Mesenchymal stem cell (in vitro differentiated cells and primary cell): ENCODE measurements at places on chromosomes 4 and X.

DNA sequence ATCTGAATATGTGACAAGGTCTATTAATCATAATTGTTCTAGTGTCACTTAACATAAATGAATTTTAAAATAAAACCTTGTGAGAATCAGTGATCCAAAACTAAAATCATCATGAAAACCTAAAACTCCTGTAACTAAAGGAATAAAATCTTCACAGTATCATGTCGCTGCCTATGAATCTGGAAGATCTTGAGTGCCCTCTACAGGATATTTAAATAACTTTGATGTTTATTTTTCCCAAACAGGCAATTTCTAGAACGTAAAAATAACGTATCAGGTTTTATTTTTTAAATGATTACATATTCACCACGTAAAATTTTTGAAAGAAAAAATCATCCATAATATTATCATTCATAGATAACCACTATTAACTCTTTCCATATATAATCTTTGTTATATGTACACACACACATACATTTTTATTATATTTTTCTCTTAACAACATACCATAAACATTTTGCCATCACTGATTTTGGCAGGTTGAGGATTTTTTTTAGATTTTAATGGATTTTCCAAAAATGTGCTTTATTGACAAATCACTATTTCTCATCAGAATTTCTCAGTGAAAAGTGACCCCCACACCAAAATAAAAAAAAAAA, 79.6 kb downstream of the COMMD8 start:
- H3K4me1 ChIP-seq = no peaks in the 10 kb centered on the region
- H3K36me3 ChIP-seq = no peaks in the 10 kb centered on the region
- no peak overlapping the region for H3K27ac ChIP-seq
- DNase-seq = peak; percentile 61

- H3K4me1 ChIP-seq = no peaks in the 10 kb centered on the region
- no peak overlapping the region for H3K27ac ChIP-seq
- DNase-seq = no peak
- H3K4me3 ChIP-seq = no peak overlapping the region
Measured at GRCh38 chrX:106331606-106332005, 163.5 kb downstream of the PWWP3B start.

- H3K27ac ChIP-seq = no peak overlapping the region
- H3K4me3 ChIP-seq = no peak overlapping the region
- no peak for DNase-seq
- H3K27me3 ChIP-seq = no peaks in the 10 kb centered on the region
- no peaks in the 10 kb centered on the region for H3K4me1 ChIP-seq
Measured at GRCh38 chrX:83934220-83934619, 73.3 kb downstream of the CYLC1 start.

DNA sequence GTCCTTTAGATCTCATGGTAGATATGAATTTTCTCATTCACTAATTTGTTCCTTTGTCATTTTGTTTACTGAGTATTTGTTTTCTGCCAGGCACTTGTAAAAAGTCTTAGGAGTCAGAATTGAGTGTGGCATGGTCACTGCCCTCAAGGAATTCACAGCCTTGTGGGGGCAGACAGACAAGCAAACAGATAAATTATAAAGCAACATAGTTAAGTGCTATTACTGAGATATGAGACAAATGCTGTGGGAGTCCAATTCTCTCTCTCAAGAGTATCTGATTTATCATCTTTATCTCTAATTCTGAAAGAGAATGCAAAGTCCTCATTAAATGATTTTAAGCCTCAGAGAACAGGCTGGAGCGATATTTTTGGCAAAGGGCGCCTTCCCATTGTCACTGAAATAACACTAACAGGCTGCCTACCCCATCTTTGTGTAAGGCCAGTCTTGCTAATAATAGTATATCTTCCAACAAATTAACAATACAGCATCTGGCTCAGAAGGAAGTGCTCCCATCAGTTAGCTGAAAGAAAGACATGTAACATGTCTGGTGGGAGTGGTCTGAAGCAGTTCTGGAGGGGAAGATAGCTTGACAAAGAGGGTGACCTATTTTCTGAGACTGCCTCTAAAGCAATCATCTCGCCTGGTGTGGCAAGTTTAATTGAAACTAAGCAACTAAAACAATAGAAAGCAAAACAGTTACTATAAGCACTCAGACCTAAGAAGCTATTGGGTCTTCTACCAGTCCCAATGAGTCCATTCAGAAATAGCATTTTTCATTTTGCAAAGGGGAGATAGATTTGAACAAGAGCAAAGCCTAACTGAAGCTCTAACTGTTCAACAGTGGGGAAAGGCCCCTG, 61.5 kb upstream of the AMOT start:
- H3K4me1 ChIP-seq = no peaks in the 10 kb centered on the region
- no peaks in the 10 kb centered on the region for H3K36me3 ChIP-seq
- no peak for DNase-seq
- no peak overlapping the region for H3K4me3 ChIP-seq
- no peak overlapping the region for H3K27ac ChIP-seq

DNA sequence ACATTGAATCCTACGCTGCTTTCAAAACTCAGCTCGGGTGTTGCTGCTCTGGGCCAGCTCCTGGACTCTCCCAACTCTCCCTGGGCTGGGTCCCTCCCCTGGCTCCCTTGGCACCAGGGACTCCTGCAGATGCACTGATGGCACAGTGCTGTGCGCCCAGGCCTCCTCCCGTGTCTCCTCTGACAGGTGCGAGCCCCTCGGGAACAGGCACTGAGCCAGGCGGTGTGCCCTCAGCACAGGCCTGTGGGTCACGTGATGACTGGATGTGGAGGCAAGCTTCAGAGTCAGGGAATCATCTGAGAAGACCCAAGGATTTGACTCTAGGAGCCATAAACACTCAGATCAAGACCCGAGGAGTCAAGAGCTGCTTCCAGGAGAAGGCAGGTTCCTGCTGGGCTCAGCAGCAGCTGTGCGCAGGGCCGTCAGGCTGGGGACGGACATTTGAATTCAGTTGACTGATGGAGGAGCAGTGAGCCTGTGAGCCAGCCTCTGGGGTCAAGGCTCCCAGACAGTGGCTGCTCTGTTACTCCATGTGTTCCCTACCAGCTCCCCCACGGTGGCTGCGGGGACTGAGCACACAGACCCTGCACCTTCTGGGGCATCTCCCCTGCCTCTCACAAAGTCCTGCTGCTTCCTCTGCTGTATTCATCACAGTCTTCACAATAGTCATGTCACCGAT, 33.0 kb downstream of the NAT8L start:
- H3K4me1 ChIP-seq = peaks cover 12% of the 10 kb centered on the region
- H3K27me3 ChIP-seq = no peaks in the 10 kb centered on the region
- no peak overlapping the region for H3K4me3 ChIP-seq
- H3K27ac ChIP-seq = no peak overlapping the region

GRCh38 chr4:163243297-163243981, 76.7 kb upstream of the NAF1 start:
- H3K36me3 ChIP-seq = no peaks in the 10 kb centered on the region
- H3K27me3 ChIP-seq = no peaks in the 10 kb centered on the region
- H3K27ac ChIP-seq = no peak overlapping the region
- DNase-seq = no peak

GRCh38 chrX:93538575-93538974, 134.8 kb downstream of the NAP1L3 start:
- H3K4me3 ChIP-seq = no peak overlapping the region
- no peaks in the 10 kb centered on the region for H3K36me3 ChIP-seq
- no peak for DNase-seq
- no peaks in the 10 kb centered on the region for H3K4me1 ChIP-seq
- no peak overlapping the region for H3K27ac ChIP-seq

- no peak overlapping the region for H3K27ac ChIP-seq
- no peaks in the 10 kb centered on the region for H3K36me3 ChIP-seq
- H3K4me3 ChIP-seq = no peak overlapping the region
- no peaks in the 10 kb centered on the region for H3K4me1 ChIP-seq
- DNase-seq = no peak
Measured at GRCh38 chr4:83574247-83574646, 38.3 kb downstream of the GPAT3 start.

- peaks cover 3% of the 10 kb centered on the region for H3K4me1 ChIP-seq
- H3K4me3 ChIP-seq = no peak overlapping the region
- peak; percentile 92 for DNase-seq
- H3K27ac ChIP-seq = peak overlapping the region; percentile 95
- no peaks in the 10 kb centered on the region for H3K36me3 ChIP-seq
Measured at GRCh38 chr4:119525005-119525749, 103.4 kb downstream of the PDE5A start.

- H3K4me1 ChIP-seq = no peaks in the 10 kb centered on the region
- no peaks in the 10 kb centered on the region for H3K36me3 ChIP-seq
- H3K4me3 ChIP-seq = no peak overlapping the region
- no peak for DNase-seq
- H3K27me3 ChIP-seq = no peaks in the 10 kb centered on the region
Measured at GRCh38 chr4:30294295-30294694, 425.9 kb upstream of the PCDH7 start.

- peaks cover 2% of the 10 kb centered on the region for H3K4me1 ChIP-seq
- peaks cover 11% of the 10 kb centered on the region for H3K27me3 ChIP-seq
- no peak overlapping the region for H3K4me3 ChIP-seq
- H3K27ac ChIP-seq = no peak overlapping the region
Measured at GRCh38 chr4:186096681-186097165, 7.8 kb upstream of the FAM149A start.

- no peaks in the 10 kb centered on the region for H3K36me3 ChIP-seq
- no peak overlapping the region for H3K27ac ChIP-seq
- H3K4me1 ChIP-seq = no peaks in the 10 kb centered on the region
- H3K4me3 ChIP-seq = no peak overlapping the region
- DNase-seq = no peak
- H3K27me3 ChIP-seq = no peaks in the 10 kb centered on the region
Measured at GRCh38 chrX:63418211-63418610, 67.1 kb upstream of the SPIN4 start.

GRCh38 chr4:81600520-81601357, 129.0 kb upstream of the RASGEF1B start:
- H3K27ac ChIP-seq = no peak overlapping the region
- DNase-seq = peak; percentile 48
- H3K27me3 ChIP-seq = peaks cover 22% of the 10 kb centered on the region
- H3K36me3 ChIP-seq = no peaks in the 10 kb centered on the region
- H3K4me1 ChIP-seq = no peaks in the 10 kb centered on the region

- peaks cover 74% of the 10 kb centered on the region for H3K27me3 ChIP-seq
- no peaks in the 10 kb centered on the region for H3K36me3 ChIP-seq
- H3K4me3 ChIP-seq = no peak overlapping the region
- H3K27ac ChIP-seq = no peak overlapping the region
- DNase-seq = peak; percentile 83
Measured at GRCh38 chrX:69133921-69134542, 31.2 kb downstream of the PJA1 start.

- H3K4me1 ChIP-seq = peaks cover 1% of the 10 kb centered on the region
- H3K27me3 ChIP-seq = peaks cover 6% of the 10 kb centered on the region
- no peaks in the 10 kb centered on the region for H3K36me3 ChIP-seq
- H3K27ac ChIP-seq = no peak overlapping the region
- no peak for DNase-seq
- H3K4me3 ChIP-seq = no peak overlapping the region
Measured at GRCh38 chrX:42531441-42531840, 246.5 kb downstream of the PPP1R2C start.

- H3K4me3 ChIP-seq = no peak overlapping the region
- H3K27ac ChIP-seq = no peak overlapping the region
- H3K27me3 ChIP-seq = no peaks in the 10 kb centered on the region
- no peaks in the 10 kb centered on the region for H3K36me3 ChIP-seq
- no peaks in the 10 kb centered on the region for H3K4me1 ChIP-seq
- no peak for DNase-seq
Measured at GRCh38 chrX:42694260-42694815, 83.6 kb downstream of the PPP1R2C start.

DNA sequence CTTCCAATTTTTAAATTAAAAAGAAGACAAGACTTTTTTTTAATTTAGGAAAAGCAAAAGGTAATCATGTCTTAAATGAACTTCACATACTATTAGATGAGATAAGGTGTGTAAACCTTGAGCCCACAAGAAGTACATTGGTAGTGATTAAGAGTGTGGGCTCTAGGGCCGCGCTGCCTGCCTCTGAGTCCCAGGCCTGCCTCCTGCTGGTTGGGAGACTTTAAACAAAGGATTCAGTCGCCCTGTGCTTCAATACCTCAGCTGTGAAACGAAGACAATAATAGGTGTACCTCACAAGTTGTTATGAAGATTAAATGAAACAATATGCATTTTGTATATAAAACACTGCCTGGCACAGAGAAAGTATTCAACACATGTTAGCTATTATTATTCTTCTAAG, 95.9 kb upstream of the MYOZ2 start:
- peaks cover 5% of the 10 kb centered on the region for H3K4me1 ChIP-seq
- H3K36me3 ChIP-seq = no peaks in the 10 kb centered on the region
- no peak overlapping the region for H3K27ac ChIP-seq
- no peak overlapping the region for H3K4me3 ChIP-seq
- no peaks in the 10 kb centered on the region for H3K27me3 ChIP-seq
- no peak for DNase-seq

- no peaks in the 10 kb centered on the region for H3K27me3 ChIP-seq
- no peak overlapping the region for H3K4me3 ChIP-seq
- H3K36me3 ChIP-seq = no peaks in the 10 kb centered on the region
- no peak overlapping the region for H3K27ac ChIP-seq
Measured at GRCh38 chr4:88570001-88570400, 22.3 kb upstream of the HERC3 start.

GRCh38 chr4:110211007-110211769, 12.8 kb upstream of the ELOVL6 start:
- DNase-seq = peak; percentile 64
- no peaks in the 10 kb centered on the region for H3K36me3 ChIP-seq
- no peaks in the 10 kb centered on the region for H3K27me3 ChIP-seq
- H3K4me3 ChIP-seq = no peak overlapping the region

DNA sequence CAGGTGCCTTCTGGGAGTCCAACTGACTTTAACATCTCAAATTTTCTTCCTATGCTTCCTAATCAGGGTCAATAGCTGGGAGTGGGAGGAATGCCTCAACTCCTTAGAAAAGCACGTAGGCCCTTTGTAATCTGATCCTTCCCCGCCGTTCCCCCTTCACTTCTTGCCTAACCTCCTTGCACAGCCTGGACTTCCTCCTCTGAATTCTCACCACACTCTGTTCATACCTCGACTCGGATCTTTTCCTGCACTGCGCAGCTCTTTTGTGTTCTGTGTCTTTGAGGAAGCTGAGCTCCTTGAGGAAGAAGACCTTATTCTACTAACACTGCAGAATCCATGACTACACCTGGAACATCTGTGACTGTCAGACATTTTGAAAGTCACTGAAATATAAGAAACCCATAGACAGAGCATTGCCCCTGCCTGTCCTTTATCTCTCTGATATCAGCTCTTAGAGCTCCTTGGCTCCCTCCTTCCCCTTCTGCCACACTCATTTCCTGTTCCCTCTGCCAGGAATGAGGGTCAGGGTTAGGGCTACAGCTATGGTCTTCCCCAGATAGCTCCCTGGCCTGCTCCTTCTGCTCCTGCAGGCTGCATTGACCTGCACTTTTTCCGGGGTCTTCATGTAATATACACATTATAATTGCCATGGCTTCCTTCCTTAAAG, 140.2 kb upstream of the LDB2 start:
- no peaks in the 10 kb centered on the region for H3K27me3 ChIP-seq
- no peak for DNase-seq
- no peaks in the 10 kb centered on the region for H3K36me3 ChIP-seq
- no peak overlapping the region for H3K4me3 ChIP-seq
- no peaks in the 10 kb centered on the region for H3K4me1 ChIP-seq

GRCh38 chrX:96244955-96245354, 439.7 kb upstream of the DIAPH2 start:
- H3K27me3 ChIP-seq = no peaks in the 10 kb centered on the region
- no peak overlapping the region for H3K4me3 ChIP-seq
- no peaks in the 10 kb centered on the region for H3K36me3 ChIP-seq
- no peaks in the 10 kb centered on the region for H3K4me1 ChIP-seq
- no peak for DNase-seq
- H3K27ac ChIP-seq = no peak overlapping the region
